Adrenal gland (tissue), 19 donors: ENCODE measurements at places on chromosomes 4 and X. TPM values are rescaled to one million over a fixed set of nuclear protein-coding genes. Genes with fewer than 3 reads are reported as not detected.

DNA sequence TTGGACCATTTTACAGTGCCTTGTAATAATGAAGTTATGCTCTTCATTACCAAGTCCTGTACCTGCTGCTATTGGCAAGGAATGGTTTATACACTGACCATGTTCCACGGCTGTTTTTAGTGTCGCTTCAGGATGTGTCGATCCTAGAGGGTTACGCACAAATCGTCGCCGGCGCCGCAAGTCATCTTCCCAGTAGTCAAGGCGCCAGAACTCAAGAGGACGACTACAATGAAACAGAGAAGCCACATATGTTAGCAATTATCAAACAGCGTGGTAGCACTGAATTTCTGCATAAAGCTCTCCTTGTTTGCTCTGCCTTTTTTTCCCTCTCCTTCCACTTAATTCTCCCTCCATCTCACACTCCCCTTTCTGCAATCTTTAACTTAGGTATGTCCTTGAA is 17.0 kb downstream of the MAB21L2 start:
- DNase-seq, result no peak

GRCh38 chrX:110001740-110002299 is 1.1 kb upstream of the TMEM164 start:
- DNase-seq, result no peak

PNMA3 gene
- 0.06 TPM for total RNA-seq

- DNase-seq, result no peak
Measured at GRCh38 chrX:2486476-2487133, 14.2 kb downstream of the DHRSX start.

PGAM4 gene
- total RNA-seq, result not detected

DNA sequence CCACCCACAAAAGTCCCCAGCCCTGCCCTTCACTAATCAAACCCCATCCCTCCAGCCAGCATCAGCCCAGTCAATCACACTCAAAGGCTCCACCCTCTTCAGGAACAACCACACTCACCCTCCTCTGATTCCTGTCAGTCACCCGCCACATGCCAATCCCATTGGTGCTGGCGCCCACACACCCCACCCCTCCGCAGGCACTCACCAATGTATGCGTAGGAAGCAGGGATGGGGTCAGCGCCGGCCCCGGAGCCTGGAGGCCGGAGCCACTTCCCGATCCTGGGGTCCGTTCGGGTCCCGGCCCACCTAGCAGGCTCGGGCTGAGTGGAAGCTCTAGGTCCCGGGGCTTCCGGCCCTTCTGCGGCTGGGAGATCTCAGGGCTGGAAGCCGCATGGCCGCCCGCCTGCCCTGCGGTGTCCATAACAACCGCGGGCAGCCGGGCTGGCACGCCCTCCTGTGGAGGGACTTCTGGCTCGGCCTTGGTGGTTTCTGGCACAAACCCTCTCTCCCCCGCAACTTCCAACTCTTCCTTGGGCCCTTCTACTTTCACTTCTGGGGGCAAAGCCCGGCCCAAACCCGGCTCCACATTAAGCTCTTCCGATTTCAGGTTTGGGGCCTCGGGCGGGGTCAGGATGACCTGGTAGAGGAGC is 7.9 kb upstream of the CFP start:
- DNase-seq, result no peak

- DNase-seq, result no peak
Measured at GRCh38 chr4:107725281-107725859, 5.3 kb upstream of the PAPSS1 start.

TMEM131L gene
- total RNA-seq, result 8.6 TPM

NAAA gene
- total RNA-seq, result 30.1 TPM
